Cerebellum (tissue), 4 donors: ENCODE measurements at places on chromosomes 2 and 18.

- no peak for DNase-seq
Observed at GRCh38 chr2:238475034-238475433, 48.3 kb downstream of the ASB1 start.

GRCh38 chr2:32727157-32727556, 99.3 kb downstream of the TTC27 start:
- DNase-seq = no peak

DNA sequence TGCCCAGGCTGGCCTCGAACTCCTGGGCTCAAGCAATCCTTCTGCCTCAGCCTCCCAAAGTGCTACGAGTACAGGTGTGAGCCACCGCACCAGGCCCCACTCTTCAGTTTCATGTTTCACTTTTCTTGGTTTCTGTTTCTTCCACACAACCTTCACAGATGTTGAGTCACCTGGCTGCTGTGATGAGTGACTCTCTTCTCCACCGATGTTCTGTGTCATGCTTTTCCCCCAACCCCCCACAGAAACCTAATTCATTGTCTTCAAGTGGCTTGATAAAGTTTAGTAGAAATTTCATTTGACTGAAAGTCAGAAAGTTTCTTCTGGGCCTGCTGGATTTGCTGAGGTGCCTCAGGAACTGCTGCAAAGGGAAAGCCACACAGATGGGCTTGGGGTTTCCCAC, 78.5 kb downstream of the SPHKAP start:
- no peak for DNase-seq

DNA sequence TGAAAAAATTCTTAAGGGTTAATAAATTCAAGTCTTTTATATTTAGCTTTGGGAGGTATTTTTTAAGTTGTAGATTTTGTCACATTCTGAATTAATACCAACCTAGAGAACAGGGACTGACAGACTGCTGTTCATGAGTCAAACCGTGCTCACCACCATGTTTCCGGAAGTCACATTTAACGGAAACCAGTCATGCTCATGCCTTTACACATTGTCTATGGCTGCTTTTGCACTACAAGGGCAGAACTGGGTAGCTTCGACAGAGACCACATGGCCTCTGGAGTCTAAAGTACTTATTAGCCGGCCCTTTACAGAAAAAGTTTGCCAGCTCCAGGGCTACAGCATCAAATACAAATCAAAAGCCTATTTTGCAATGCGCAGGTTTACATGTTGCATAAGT, 33.3 kb downstream of the LONRF2 start:
- no peak for DNase-seq

- DNase-seq = no peak
Observed at GRCh38 chr2:27085062-27085672, 1.4 kb upstream of the KHK start.

- no peak for DNase-seq
Observed at GRCh38 chr2:235462415-235462790, 31.4 kb upstream of the AGAP1 start.

DNA sequence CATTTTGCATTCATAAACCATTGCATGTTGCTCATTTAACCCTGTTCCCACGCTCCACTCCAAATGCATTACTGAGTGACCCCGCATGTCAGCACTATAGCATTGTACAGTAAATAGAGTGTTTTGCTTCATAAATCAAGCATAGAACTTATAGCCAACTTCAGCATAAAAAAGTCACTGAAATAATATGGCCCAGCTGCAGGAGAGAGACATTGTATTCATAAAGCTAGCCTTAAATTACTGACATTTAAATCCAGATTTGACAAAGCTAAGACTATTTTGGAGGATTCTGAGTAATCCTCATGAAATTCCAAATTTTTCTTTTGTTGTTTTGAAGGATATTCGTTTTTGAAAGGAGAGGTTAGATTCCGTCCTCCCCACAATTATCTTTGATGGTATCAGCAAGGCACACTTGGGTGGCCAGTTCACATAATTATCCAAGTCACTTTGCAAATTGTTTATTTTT, 320.9 kb upstream of the TCF4 start:
- DNase-seq = no peak

DNA sequence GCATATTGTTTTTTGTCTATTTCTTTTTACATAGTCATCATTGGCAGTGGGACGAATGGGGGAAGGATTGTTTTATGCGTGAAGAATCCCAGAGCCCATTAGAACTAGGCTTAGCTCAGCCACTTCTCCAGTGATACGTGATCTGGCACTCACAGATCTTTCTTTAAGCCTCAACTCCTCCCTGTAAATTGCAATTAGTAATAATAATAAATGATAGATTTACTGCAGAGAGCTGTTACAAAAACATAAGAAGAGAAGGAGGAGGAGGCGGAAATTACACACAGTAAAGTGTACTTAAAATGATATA, 629.3 kb downstream of the NRXN1 start:
- no peak for DNase-seq

DNA sequence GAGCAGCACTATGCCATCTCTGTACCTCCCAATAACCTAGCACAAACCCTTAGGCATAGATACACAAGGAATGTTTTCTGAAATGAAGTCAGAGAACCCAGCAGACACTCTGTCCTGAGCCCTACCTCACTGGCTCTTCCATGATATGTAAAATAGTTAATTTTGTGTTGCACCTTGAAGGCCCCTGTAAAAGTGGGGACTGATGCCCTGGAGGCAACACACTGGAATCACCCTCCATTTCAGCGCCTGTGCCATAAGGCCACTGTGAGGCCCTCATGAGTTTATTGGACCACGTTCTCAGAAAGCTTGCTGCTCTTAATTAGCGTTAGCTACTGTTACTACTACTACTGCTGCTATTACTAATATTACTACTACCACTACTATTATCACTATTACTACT, 670.1 kb upstream of the SOX11 start:
- no peak for DNase-seq

DNA sequence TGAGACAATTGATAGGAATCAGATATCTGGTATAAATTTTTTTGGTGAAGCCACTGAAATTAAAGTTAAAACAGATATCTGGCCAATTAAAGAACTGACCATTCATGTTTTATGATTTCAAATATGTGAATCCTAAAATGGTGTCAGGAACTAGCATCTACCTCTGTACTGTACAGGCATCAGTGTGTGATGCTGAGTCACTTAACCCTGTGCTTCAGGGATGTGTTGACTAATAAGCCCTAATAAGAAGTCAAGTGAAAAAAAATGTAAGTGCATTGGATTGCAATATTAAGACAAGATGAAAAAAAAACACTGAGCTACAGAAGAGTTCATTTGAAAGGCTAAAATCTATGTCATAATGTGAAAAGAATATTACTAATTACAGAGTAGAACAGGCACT, 9.1 kb upstream of the UNC80 start:
- DNase-seq = no peak

DNA sequence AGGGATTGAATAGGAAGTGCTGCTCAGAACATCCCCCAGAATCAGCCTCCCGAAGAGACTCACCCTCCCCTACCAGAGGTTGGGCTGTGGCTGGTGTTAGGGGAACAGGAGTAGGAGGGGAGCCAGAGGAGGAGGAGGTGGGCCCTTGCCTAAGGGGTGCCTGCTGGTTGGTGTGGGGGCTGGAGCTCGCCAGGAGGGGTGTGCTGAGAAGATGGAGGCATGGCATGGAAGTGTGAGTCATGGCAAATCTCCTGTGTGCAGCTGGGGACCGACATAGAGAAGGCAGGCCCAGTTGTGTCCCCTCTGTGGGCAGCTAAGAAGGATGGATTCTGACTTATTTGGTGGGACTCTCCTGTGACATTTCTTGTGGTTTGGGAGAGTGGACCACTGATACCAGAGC, 73.7 kb downstream of the DGKD start:
- DNase-seq = no peak

DNA sequence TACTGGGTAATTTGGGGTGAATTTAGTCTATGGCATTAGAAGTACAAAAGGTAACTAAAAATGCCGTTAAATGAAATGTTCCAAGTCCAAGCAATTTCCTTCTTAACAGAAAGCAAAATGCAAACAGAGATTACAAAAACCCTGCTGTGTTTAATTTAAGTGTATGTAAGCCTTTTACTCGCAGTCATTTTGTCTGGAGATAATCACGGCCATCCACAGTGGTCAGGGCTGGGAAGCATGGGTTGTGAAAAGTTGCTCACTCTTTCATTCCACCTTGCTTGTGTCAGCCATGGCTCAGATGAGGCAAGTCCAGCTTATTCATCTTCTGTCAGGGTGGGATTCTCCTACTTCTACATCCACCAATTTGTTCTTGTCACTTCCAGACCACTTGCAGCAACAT, 983.6 kb upstream of the ZEB2 start:
- DNase-seq = no peak

- DNase-seq = peak; percentile 42
Observed at GRCh38 chr2:46252891-46253659, 44.1 kb upstream of the EPAS1 start.

DNA sequence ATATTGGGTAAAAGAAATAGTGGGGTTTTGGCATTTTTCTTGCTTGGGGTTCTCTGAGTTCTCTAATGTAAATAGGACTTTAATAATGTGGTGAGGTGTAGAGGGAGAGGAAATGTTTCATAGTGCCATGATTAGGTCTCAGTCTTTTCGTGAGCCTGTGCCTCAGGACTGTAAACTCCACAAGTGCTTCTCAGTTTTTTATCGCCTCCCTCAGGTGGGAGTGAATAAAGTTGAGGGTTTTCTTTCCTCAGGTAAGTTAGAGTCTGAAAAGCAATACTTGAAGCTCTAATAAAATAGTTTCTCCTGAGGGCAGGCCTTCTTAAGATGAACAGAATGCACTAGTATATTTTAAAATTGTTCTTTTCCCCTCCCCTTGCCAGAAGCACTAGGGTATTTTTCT, 243.1 kb upstream of the SETBP1 start:
- DNase-seq = no peak

- no peak for DNase-seq
Observed at GRCh38 chr2:113840518-113840917, 49.4 kb upstream of the ACTR3 start.

DNA sequence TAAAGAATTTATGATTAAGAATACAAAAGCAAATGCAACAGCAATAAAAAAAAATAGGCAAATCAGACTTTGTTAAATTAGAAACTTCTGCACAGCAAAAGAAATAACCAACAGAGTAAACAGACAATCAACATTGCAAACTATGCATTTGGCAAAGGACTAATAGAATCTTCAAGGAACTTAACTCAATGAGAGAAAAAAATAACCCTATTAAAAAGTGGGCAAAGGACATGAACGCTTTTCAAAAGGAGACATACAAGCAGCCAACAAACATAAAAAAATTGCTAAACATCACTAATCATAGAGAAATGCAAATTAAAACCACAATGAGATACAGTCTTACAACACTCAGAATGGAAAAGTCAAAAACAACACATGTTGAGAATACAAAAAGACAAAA, 166.0 kb upstream of the DSEL start:
- no peak for DNase-seq

DNA sequence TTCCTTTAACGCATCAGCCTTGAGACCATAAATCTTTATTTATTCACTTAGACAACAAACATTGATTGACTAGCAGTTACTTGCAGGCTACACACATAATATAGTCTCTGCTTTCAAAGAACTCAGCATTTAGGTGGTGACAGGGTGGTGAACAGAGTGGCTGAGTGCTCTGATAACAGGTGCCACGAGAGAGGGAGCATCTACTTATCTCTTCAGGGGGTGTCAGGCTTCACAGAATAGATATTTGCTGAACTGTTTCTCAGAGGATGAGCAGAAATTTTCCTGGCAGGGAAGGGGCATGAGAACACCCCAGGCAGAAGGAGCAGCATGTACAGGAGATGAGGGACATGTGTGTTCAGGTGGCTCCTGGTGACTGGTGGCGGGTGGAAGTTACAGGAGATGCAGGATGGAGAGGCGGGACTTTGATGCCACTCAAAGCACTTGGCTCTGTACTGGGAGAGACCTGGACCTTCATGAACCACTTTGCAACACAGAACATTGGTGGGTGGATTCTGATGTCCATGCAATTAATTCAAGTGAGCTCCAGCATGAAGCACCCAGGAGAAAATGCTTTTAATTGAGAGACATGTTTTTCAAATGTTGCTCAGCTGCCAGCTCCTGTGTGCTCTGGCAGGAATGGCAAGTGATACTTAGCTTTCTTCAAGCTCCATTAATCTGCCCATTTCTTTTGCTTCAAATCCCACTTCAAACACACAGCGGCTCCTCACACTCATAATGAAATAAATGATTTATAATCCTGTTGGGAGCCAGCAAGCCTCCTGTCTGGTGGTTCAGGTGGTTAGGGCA, 248.9 kb downstream of the MYCN start:
- DNase-seq = no peak

- no peak for DNase-seq
Observed at GRCh38 chr2:12176623-12177454, 430.4 kb downstream of the LPIN1 start.

GRCh38 chr2:237529452-237530402, 36.6 kb upstream of the PRLH start:
- DNase-seq = no peak

DNA sequence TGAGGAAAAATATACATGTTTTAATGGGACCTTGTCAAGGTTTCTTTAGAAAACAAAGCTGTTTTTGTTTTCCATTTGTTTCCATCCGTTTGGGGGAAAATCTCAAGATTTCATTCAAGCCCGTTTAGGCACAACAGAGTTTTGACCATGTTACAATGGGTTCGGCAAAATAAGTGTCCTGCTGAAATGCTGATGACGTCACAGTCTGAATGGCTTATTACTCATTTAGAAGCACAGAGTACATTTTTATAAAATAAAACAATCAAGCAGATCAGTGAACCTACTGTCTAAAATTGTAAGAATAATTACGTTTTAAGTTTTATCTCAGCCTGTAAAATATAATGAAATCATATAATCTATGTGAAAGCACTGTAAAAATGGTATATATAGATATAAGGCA, 174.2 kb downstream of the MYT1L start:
- no peak for DNase-seq
